ENCODE measurements at places on chromosomes 6 and 20.

DNA sequence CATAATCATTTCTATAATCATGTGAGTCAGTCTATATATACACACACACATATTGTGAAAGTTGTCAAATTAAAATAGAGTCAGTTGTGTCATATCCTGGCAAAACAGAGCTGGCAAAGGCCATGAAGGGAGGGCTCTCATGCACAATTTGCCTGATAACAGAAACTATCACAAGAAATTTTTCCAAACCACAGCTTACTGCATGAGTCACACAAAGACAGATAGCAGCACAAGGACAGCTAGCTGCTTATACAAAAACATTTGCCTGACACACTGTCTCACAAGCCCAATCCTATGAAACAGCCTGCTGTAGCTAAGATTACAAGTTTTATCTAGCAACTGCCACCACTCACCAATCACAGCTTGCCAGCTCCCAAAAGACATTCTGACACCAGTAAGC, 848.5 kb upstream of the MAN1A1 start:
- no peak for DNase-seq

GRCh38 chr6:3696525-3697088, 54.9 kb downstream of the PXDC1 start:
- no peak for DNase-seq

GRCh38 chr20:23152308-23152892, 66.3 kb upstream of the CD93 start:
- no peak for DNase-seq

- no peak for DNase-seq
Observed at GRCh38 chr6:17527076-17527475, 73.0 kb upstream of the FAM8A1 start.

- no peak for DNase-seq
Observed at GRCh38 chr6:105692613-105693215, 289.8 kb upstream of the PREP start.

DNA sequence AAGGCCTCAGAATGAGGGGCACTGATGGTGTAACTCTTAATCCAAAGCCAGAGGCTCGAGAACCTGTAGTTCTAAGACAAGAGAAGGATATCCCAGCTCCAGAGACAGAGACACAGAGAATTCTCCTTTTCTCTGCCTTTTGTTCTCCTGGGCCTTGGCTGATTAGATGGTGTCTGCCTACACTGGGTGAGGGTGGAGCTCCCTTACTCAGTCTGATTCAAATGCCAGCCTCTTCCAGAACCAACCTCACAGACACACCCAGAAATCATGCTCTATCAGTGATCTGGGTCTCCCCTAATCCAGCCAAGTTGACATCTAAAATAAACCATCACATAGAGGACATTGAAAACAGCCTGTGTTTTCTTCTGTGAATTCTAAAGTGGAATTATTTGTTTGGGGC, 68.0 kb upstream of the SMIM28 start:
- no peak for DNase-seq

DNA sequence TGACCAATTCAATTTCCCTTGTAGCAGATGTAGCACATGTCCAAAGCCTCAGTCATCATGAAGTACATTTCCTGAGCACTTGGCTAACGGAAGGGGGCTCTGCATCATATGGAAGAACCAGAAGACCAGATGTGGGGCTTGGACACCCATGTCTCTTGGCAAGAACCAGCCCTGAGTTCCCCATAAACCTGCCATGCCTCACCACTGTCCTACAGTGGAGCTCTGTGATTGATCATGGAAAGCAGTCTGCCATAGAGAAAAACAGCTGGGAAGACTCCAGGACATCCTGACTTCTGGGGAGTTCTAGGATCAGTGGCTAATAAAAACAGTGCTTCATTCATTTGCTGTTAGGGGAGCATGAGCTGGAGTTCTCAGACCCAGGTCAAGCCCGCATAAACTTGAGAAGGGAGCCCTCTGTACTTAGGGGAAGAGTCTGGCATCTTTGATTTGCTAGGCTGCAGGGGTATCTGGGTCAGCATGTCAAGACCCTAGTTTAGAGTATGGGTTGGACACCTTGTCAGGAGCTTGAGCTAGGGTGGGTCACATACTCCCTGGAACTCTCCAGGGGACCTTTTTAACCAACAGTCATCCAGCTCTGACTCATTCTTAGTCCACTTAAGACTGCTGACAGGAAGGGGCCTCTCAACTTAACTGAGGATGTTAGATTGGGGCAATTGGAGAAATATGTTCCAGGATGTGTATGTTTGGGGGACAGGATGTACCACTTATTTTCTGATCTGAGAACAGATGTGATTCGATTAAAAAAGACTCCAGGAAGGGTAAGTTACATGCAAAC, 26.3 kb upstream of the TRAM2 start:
- DNase-seq, result no peak

DNA sequence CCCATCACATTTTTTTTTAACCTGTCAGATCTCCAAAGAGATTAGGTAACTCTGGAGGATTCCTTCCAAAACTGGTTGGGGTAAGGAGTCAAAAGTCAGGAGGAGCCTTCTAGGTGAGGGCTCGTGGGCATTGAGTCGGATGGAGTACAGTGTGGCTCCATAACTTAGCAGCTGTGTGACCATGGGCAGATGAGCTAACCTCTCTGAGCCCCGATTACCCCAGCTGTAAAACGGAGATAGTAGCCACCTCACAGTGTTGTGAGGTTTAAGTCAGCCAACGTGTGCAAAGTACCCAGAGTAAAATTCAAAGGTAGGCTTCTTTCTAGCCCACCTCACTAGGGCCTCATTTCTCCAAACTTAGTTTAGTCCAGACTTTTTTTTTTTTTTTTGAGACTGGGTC, 151.5 kb downstream of the CD24 start:
- DNase-seq, result no peak

GRCh38 chr6:79455446-79455845, 81.8 kb downstream of the LCA5 start:
- DNase-seq, result no peak

DNA sequence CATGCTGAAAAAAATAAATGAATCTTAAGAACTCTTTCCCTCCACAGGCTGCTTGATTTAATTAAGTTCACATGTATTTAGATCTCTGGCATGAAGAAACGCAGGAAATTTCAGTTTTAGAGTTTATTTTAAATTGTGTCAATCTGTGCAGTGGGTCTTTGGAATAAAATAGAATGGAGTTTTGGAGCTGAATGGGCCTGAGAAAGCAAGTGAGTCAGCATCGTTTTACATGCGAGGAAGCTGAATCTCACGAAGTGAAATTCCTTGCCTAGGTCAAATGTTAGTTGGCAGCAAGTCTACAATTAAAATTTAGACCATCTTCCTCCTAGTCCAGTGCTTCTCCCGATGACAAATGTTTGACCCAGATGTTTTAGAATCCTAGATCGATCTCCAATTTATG, 22.4 kb downstream of the MAP7 start:
- no peak for DNase-seq

DNA sequence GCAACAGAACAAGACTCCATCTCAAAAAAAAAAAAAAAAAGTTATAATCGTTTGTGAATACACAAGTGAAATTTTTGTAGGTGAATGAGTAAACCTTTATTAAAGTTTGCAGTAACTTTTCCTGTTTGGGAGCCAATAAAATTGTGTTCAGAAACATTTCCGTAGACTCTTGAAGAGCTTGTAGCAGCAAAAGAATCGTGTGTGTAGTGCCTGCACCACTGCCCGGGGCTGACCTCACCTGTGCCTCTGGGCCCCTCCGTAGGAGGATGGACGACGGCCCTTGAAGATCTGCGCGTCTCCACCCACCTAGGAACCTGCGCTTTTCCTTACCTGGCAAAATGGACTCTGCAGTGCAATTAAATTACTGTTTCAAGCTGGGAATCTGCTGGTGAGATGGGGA, 366.0 kb downstream of the THBS2 start:
- DNase-seq, result no peak

DNA sequence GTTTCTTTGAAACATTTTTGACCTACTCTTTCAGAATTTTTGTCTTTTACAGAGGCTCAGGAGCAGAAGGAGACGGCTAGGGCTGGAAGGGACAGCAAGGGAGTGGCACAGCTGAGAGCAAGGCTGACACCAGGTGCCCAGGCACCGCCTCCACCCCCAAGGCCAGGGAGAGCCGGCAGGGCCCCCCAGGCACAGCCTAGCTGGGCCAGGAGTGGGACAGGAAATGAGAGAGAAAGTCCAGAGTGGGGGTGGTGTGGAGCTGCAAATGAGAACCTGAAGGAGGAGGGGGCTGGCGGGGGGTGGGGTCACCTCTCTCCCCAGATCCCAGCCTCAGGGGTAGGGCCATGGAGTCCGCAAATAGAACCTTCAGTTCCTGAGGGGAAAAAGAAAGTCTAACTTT, 236.7 kb downstream of the CDC5L start:
- no peak for DNase-seq

DNA sequence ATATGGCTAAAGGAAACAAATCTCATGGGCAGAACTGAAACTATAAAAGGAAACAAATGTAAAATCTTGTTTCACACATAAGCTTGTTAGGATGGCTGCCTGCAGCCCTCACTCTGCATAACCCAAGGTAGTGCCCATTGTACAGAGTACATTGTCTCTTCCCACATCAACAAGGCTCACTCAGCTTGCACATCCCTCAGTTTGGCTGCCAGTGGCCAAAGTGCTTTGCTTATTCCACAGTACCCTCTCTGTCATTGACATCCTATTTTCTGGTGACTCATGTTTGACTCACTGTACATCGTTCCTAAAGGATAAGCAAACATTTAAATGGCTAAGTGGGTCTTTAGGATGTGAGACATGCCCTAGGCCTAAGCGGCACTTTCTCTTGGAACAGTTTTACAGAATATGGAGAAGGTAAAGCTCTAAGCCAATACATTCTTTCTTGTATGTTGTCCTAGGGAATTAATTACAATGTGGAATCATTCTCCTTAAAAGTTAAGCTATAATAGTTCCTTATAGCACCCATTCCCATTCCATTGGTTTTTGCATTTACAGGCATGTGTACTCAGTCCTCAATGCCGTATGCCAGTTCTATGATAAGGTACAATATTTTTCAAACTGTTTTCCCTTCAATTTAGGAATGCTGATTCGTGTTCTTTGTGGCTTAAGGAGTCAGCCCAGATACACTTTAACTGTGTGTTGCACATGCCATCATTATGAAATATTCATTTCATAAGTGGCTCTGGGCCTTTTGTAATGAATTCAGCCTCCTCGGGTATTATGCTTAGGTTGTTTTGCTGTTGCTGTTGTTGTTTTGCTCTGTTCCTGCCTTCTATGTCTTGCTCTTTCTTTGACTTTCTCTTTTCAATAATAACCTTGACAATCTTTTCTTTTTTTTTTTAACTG, 5.5 kb downstream of the ANKEF1 start:
- no peak for DNase-seq

DNA sequence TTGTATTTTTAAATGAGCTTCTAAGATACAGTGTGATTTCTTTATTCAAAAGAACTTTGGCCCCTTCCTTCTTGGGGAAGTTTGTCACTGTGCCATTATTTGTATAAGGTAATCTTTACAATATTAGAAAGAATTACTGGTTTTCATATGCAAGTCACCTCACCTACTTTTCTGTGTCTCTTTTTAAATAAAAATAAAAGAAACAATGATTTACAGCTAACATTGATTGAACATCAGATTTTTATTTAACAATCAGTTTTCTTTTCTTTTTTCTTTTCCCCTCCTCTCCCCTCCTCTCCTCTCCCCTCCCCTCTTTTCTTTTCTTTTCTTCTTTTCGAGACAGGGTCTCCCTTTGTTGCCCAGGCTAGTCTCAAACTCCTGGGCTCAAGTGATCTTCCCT, 46.0 kb downstream of the CDC40 start:
- DNase-seq, result no peak

GRCh38 chr20:15900443-15900842, 672.8 kb downstream of the KIF16B start:
- no peak for DNase-seq

DNA sequence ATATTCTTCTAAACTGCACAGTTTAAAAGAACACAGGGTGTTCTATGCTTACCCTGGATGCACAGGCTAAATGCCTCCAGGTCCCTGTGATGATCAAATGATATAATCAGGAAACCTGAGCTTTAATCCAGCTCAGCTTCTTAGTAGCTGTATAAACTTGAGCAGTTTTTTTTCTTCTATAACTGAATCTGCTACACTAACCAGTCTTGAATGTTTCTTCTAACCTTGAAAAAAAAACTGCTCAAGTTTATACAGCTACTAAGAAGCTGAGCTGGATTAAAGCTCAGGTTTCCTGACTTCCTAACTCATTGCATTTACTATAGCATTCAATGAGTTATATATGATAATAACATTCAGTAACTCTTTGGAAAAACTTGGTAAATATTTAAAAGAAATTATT, 358.2 kb downstream of the CD109 start:
- no peak for DNase-seq
